Pulmonary artery endothelial cell (primary cell): ENCODE measurements at places on chromosomes 11 and 22.

- no peak for DNase-seq
Observed at GRCh38 chr11:123054301-123055065, 7.5 kb downstream of the HSPA8 start.

- no peak for DNase-seq
Observed at GRCh38 chr22:29337631-29338284, 22.3 kb upstream of the RASL10A start.

- DNase-seq, result no peak
Observed at GRCh38 chr11:1521382-1522080, 35.0 kb upstream of the MOB2 start.

GRCh38 chr11:75453916-75454655 lies 21.1 kb upstream of the KLHL35 start:
- DNase-seq, result no peak

DNA sequence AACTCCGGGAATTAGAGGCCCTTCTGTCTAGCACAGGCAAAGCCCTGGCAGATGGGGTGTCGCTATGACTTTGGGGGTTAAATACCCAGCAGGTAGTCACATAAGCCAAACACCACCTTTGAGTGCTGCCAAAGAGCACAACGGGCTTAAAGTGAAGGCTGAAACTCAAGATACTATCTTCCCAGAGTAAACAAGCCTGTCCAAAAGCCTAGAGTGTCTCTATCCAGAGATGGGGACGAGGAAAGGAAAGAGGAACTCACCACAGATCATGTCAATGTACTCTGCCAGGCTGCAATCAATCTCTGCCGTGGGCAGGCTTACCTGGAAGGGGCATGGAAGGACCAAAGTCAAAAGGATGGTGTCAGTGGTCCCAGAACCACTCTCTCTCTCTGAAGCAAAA lies 14.5 kb downstream of the TMEM25 start:
- DNase-seq, result no peak

DNA sequence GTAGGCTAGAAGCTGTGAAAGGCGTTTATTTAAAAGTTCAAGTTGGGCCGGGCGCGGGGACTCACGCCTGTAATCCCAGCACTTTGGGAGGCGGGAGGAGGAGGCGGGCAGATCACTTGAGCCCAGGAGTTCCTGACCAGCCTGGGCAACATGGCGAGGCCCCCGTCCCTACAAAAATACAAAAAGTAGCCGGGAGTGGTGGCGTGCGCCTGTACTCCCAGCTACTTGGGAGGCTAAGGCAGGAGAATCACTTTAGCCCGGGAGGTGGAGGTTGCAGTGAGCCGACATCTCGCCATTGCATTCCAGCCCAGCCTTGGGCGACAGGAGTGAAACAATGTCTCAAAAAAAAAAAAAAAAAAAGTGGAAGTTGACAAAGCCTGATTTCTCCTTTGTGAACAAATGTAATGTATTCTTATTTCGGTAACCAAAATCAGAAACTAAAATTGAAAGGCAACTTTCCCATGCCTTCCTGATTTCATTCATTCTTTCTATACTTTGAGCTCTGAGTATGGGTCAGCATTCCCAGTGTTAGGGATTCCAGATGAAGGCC lies 825 bp downstream of the PTPMT1 start:
- no peak for DNase-seq

- DNase-seq, result no peak
Observed at GRCh38 chr11:65392899-65393298, 6.5 kb downstream of the FRMD8 start.

- DNase-seq, result no peak
Observed at GRCh38 chr11:73752216-73752867, 8.5 kb downstream of the RAB6A start.

DNA sequence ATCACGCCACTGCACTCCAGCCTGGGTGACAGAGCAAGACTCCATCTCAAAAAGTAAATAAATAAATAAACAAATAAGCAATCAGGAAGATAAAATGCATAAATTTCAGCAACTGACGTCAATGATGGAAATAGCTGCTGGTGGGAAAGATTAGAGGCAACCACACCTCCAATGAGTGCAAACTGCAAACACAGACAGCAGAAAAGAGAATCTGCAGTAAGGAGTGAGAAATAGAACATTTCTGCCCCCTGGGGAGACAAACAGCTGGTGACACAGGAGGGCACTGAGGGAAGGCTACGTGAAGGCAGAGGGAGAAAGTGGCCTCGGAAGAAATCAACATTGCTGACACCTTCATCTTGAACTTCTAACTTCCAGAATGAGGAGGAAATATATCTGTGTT lies 6.5 kb downstream of the PI4KA start:
- no peak for DNase-seq

GRCh38 chr11:76371170-76371569 lies 9.8 kb downstream of the THAP12 start:
- DNase-seq, result peak; percentile 67

- no peak for DNase-seq
Observed at GRCh38 chr22:49621601-49622210, 206.0 kb downstream of the BRD1 start.

GRCh38 chr11:116777056-116777455 lies 4.3 kb upstream of the BUD13 start:
- DNase-seq, result no peak

GRCh38 chr11:69125861-69126260 lies 29.9 kb upstream of the SMIM38 start:
- DNase-seq, result no peak

DNA sequence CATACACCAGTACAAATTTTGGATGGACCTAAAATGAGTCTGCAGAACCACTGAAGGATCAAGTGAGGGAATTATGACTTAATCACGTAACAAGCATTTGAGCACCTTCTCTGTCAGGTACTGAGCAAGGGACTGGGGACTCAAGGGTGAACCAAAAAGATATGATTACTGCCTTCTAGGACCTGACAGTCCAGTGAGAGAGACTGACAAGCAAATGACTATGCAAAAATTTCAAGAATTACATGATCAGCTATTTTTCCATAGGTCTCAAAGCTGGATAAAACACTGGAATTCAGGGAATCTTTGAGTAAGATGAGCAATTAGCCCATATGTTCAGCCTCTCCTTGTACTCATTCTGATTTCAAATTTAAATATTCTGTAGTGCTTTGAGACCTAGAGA lies 5.2 kb upstream of the STT3A start:
- DNase-seq, result no peak

DNA sequence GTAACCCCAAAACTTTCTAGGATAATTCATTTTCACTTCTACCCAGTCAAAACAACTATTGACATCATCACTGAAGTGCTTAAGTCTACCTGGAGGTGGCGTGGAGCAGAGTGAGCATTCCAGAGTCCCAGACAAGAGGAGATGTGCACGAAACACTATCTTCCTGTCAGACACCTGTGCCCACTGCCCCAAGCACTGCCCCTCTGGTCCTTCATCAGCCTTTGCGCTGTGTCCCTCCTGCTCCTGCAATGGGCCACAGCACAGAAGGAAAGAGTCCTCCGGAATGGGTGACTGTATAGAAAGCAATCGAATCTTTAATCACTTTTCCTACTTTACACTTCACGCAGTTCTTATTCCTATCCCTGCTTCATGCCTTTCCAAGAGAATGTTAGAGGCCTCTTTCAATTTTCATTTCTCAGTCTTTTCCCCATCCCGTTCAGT lies 512 bp upstream of the GRIA4 start:
- DNase-seq, result no peak

- no peak for DNase-seq
Observed at GRCh38 chr22:24441406-24442351, 14.3 kb downstream of the ADORA2A start.

- no peak for DNase-seq
Observed at GRCh38 chr11:79335681-79336080, 105.1 kb downstream of the TENM4 start.

GRCh38 chr11:15275141-15275540 lies 160.4 kb downstream of the INSC start:
- DNase-seq, result no peak

GRCh38 chr11:12174128-12174476 lies 63.7 kb downstream of the MICAL2 start:
- no peak for DNase-seq

GRCh38 chr11:119747868-119748660 lies 19.1 kb upstream of the NECTIN1 start:
- no peak for DNase-seq

GRCh38 chr22:44738347-44738715 lies 14.0 kb upstream of the ARHGAP8 start:
- no peak for DNase-seq

GRCh38 chr11:96235751-96236150 lies 107.2 kb downstream of the MAML2 start:
- DNase-seq, result no peak

GRCh38 chr11:75762158-75762557 lies 6.4 kb upstream of the DGAT2 start:
- DNase-seq, result no peak

- DNase-seq, result no peak
Observed at GRCh38 chr11:14454861-14455632, 44.6 kb downstream of the COPB1 start.

- no peak for DNase-seq
Observed at GRCh38 chr11:45320371-45320770, 34.2 kb upstream of the SYT13 start.
